ENCODE measurements at places on chromosomes 5 and 9.

DNA sequence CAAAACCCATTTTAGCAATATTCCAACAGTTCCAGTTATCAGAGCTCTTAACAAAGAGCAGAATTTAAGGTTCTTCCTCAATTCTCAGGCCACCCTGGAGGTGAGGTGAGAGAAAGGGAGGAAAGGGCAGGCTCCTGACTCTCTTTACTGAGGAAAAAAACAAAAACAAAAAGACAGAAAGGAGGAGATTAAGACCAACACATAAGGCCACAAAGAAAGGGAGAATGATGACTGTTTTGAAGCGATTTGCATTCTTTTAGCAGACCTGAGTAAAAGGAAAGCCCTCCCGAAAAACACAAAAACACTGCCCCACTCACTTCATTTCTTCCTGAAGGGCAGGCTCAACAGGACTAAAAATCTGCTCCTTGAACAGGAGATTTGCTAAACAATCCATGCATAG is 300.5 kb downstream of the ARL15 start:
- DNase-seq, result no peak

DNA sequence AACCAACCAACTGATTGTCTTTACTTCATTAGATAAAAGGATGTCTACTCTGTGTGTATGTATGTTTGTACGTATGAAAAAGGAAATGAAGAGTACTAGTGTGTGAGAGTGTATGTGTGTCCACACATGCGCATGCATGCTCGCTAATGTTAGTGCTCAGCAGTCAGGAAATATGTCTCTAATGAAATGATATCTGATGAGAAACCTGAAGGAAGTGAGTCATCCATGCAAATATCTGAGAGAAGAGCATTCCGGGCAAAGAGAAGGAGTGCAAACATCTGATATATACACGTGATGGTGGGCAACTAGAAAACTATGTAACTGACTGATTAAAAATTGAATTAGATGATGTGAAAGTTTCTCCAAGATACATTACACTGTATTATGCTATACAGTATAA is 29.6 kb upstream of the UGCG start:
- DNase-seq, result no peak

DNA sequence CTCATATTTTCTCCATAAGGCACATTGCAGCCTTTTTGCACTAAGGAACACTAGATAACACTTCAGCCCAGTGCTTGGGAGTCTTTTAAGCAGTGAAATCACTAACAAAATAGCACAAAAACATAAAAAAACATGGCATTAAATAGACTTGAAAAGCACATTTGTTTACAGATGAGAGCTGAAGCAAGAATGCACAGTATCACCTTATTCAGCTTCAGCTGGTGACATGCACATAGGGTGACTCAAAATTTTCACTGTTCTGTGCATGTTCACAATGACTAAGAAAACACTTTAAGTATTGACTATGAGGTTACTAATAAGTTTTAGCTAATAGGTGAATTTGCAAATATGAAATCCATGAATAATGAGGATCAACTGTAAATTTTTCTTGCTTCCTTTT is 293.9 kb upstream of the TARS1 start:
- DNase-seq, result no peak

GRCh38 chr5:38557308-38557710 is 863 bp upstream of the LIFR start:
- DNase-seq, result no peak

DNA sequence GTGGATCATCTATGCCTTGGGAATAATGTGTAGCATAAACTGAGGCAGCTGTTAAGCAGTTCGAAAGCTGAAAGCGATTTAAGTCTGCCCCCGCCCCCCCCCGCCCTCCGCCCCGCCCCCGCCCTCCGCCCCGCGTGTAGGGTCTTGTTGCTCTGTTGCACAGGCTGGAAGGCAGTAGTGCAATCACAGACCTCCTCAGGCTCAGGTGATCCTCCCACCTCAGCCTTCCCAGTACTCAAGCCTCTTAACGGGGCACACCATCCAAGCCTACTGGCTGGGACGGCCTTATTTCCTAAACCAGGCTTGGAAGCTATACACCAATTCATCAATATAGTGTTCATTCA is 945 bp downstream of the ANKDD1B start:
- no peak for DNase-seq

GRCh38 chr9:8857068-8857925 is 1057.7 kb upstream of the DMAC1 start:
- DNase-seq, result no peak

- peak; percentile 66 for DNase-seq
Observed at GRCh38 chr9:89701221-89701798, 96.5 kb downstream of the GADD45G start.

DNA sequence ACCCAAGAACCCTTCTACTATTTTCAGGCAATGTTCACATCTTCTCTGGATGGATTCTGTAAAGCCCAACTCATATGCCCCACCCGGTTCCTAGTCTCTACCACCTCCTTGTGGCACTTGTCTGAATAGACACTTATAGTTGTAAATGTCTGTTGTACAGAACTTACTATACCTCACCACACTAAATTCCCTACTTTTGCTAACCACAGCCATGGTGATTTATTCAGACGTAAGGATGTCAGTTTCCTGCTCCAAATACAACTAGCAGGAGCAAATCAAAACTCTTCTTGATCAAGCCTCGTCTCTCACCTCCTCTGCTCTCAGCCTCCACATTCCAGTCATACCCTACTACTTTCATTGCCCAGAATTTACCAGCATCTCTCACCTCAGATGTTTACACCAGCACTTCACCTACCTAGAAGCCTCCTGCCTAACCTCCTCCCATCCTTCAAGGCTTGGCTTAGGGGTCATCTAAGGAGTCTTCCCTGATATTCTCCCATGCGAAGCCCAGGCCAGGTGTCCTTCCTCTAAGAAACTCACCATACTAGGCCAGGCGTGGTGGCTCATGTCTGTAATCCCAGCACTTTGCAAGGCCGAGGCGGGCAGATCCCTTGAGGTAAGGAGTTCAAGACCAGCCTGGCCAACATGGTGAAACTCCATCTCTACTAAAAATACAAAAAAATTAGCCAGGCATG is 75.5 kb downstream of the MAPKAP1 start:
- no peak for DNase-seq

GRCh38 chr5:156589946-156590216 is 260.2 kb upstream of the PPP1R2B start:
- no peak for DNase-seq

GRCh38 chr5:132495667-132496190 is 5.2 kb upstream of the IRF1 start:
- peak; percentile 76 for DNase-seq

- DNase-seq, result no peak
Observed at GRCh38 chr5:78659114-78659513, 10.5 kb upstream of the LHFPL2 start.
